Left renal pelvis (tissue), 4 donors: ENCODE measurements at places on chromosomes 12 and 14.
A peak's percentile ranks its signal among the peaks of the same experiment; 100 is the strongest.

DNA sequence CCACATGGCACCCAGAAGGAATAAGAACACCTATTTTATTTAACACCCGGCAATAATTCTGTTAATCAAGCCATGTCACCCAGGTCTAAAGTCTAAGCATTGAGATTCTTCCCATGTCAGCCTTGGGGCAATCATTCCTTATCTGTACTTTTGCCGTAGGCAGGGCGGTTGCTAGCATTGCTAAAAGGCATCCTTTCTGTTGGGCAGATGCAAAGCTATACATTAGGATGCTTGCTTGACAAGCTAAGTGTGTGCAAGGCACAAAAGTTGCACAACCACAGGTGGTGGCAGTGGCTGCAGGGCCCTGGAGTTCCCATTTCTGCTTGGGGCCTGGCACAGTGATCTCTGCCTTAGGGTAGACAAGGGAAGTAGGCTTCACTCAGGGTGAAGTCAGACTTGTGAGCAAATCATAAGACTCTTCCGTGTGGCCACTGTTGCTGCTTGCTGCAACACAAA lies 12.5 kb upstream of the GALNT6 start:
- DNase-seq: no peak

GRCh38 chr12:92432724-92433441 lies 269.9 kb upstream of the PLEKHG7 start:
- no peak for DNase-seq

GRCh38 chr12:130839770-130840404 lies 837 bp upstream of the STX2 start:
- peak; percentile 56 for DNase-seq

DNA sequence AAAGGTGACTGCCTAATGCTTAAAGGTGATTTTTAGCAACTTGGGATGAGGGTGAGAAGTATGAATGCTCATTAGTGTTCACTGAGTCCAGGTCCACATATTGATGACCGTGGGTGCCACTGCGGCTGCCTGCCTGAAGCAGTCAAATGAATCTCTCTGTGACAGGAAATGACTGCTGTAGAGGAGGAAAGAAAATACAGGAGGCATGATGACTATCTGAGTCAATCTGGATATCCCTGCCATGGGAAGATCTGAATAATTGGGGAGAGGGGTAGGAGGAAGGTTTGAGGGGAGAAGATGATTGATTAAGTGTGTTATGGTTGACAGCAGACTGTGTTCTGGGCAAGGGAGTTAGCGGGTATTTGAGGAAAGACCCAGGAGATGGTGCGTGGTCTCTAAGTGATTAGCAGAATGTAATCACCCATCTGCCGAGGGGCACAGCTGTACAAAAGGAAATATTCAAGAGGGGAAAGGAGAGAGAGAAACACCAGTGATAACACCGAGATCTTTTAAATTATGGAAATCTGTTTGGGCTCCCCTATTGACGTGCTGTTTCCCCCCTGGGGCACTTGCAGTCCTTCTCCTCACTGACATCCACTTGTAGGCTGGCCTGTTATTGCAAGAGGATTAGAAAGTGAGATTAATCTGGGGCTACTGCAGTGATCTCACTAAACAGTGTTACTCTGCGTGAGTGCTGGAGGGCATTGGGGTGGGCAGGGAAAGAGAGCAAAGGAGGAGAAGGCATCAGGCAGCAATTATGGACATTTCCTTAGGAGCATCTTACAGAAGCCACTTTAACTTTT lies 97.7 kb downstream of the AKAP6 start:
- no peak for DNase-seq

- no peak for DNase-seq
Observed at GRCh38 chr12:30902001-30902400, 24.5 kb upstream of the TSPAN11 start.
